ENCODE measurements at places on chromosomes 2 and 18. TPM values are rescaled to one million over a fixed set of nuclear protein-coding genes. Genes with fewer than 3 reads are reported as not detected.

Gene CRYBA2
- polyA plus RNA-seq, result not detected

Gene GPR39
- 0.20 TPM for polyA plus RNA-seq

Gene IL18RAP
- 0.45 TPM for polyA plus RNA-seq

Gene CD8B2
- polyA plus RNA-seq, result 0.12 TPM

Gene SPC25
- 21.3 TPM for polyA plus RNA-seq

Gene PELI1
- 17.9 TPM for polyA plus RNA-seq

Gene COLEC12
- 49.8 TPM for polyA plus RNA-seq

Gene PHLPP1
- 8.4 TPM for polyA plus RNA-seq

Gene KIF3C
- polyA plus RNA-seq, result 7.4 TPM

Gene PCARE
- polyA plus RNA-seq, result 0.06 TPM

Gene KIF5C
- polyA plus RNA-seq, result 1.5 TPM

Gene CYTIP
- polyA plus RNA-seq, result 0.47 TPM

GRCh38 chr2:146414456-146414855 lies 1430.4 kb upstream of the ACVR2A start:
- DNase-seq, result no peak

DNA sequence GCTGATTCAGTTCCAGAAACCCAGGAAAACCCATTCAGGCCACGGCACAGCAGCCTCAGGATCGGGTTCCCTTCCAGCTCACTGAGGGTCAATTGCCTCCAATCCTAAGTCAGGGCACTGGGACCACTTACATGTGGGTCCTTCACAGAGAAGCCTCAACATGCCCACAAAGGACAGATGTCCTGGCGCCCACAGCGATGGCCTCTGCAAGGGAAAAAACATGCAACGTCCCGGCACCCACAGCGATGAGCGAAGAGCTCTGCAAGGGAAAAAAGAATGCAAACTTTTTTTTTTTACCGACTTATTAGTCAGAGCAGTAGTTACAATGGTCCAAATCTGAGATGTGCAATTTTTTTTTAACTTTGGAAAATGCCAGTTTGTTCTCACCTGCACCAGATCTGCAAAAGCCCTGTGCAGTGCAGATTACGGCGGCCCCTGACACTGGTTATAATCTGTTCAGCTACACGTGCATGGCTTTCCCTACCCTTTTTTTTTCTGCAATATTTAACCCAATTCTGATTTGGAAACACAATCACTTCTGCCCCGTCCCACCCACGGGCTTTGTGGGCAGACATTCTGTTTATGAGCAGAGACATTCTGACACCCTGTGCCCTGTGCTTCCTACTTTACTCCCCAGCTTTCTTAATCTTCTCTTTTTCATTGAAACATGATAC lies 159.3 kb upstream of the SALL3 start:
- no peak for DNase-seq

DNA sequence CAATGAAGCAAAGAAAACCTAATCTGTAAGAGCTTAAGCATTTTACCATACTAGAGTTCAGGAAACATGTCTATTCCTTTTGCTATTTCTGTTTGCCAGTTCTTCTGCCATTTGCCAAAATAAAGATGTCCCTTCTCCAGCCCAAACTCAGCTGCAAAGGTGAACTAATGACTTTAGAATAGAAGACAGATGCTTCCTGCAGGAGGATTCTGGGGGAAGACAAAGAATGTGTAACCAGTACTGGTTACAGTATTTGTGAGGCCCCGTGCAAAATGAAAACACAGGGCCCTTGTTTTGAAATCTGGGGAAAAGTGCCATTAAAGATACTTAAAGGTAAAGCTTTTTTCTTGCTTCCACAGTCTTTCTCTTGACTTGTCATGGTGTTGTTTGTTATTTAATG lies 34.3 kb upstream of the MTX2 start:
- DNase-seq, result no peak

DNA sequence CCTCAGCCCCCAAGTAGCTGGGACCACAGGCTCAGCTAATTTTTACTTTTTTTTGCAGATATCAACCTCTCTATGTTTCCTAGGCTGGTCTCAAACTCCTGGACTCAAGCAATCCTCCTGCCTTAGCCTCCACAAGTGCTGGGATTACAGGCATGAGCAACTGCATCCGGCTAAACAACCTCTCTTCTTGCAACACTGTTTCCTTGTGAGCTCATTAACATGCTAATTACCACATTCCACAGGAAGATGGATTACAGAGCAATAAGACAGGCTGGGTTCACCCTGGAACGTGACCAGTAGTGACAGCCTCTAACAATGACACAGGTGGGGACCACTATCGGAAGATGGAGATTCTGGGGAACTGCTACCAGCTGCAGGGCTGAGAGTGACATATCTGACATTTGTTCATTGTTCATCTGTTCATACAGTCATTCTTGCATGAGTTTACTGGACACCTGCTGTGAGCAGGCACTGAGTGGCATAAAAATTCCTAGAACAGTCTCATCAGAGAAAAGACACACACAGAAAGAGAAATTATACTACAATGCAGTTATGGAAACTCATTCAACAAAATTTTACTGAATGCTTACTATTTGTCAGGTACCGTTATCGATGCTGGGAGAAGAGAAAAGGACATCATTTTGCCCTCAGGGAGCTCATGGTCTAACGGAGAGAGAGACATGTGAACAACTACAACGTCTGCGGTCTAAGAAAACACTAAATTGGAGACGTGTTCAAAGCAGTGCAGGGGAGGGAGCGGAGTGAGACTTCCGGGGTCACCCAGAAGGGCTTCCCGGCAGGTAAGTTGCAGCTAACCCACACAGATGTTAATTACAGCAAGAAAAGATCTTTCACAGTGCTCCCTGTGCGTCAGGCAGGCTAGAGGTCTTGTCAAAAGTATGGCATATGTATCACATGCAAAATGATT lies 37.6 kb downstream of the PROC start:
- DNase-seq, result no peak

GRCh38 chr2:69811591-69811990 lies 17.9 kb upstream of the GMCL1 start:
- DNase-seq, result no peak

- no peak for DNase-seq
Measured at GRCh38 chr2:120206022-120206581, 17.1 kb downstream of the TMEM185B start.

DNA sequence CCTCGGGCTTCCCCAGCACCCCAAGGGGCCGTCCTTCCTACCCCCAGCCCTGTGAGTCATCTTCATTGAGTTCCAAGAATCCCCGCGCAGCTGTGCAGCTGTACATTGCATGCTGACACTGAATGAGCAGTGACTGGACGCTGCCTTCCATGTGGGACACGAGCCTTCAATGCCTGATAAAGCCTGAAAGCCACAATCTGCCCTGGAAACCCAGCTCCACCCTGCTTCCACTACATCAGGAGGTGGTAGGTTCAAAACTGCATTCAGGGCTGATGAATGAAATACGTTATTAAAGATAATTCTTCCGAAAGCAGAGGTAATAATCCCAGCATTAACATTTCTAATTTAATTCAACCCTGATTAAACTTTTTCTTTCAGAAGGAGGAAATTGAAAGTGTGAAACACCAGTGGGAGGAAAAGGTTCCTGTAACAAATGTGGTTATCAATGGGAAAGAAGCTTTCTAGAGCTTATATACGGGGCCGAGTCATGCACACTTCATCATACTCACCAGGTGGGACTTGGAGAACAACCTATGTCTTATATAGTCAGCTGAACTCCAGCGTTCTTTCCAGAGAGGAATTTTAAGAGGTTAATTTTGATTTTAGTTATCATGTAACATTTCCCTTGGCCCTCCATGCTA lies 360.1 kb downstream of the LPIN1 start:
- peak; percentile 67 for DNase-seq

- no peak for DNase-seq
Measured at GRCh38 chr2:99857372-99857771, 285.0 kb downstream of the AFF3 start.

GRCh38 chr2:105177536-105178254 lies 63.8 kb upstream of the GPR45 start:
- DNase-seq, result no peak

DNA sequence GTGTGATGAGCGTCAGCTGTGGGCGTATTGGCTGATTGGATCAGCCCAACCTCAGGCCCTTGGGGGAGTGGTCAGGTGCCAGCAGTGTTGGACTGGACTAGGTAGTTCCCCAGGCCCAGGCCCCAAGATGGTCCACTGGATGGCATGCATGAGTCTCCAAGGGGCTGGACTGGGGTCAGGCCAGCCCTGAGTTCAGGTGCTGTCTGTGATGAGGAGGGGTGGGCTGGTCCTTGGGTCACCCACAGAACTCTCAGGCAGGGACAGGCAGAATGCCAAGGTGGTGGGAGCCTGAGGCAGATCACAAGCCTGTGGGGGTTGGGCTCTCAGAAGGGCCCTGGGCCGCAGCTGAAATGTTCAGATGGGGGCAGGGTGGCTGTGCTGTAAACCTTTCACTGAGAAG lies 59.5 kb upstream of the THUMPD2 start:
- no peak for DNase-seq

DNA sequence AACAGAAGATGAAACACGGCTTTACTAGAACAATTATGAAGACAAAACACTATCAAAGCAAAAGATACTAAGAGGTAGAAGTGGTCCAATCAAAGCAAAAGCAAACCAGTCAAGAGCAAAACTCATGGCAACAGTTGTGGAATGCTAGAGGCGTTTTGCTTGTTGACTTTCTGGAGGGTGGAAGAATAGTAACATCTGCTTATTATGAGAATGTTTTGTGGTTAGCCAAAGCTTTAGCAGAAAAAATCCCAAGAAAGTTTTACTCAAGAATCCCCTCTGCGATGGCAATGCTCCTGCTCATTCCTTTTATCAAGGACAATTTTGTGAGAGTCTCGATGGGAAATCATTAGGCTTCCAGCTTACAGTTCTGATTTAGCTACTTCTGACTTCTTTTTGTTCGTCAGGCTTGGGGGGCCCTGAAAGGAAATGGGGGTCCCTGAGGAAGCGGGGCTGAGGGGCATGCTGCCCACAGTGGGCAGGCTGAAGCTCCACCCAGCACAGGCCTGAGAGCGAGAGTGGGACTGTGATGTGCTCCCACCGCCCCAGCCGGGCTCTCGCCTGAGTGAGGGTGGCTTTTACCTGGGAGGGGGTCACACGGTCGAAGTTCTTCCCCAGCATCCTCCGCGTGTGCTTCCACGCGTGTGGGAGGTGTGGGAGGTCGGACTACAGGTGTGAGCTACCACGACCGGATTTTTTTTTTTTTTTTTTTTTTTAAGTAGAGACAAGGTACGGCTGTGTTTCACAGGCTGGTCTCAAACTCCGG lies 49.0 kb upstream of the MC4R start:
- DNase-seq, result no peak

- no peak for DNase-seq
Measured at GRCh38 chr2:75503048-75503607, 57.6 kb downstream of the EVA1A start.

DNA sequence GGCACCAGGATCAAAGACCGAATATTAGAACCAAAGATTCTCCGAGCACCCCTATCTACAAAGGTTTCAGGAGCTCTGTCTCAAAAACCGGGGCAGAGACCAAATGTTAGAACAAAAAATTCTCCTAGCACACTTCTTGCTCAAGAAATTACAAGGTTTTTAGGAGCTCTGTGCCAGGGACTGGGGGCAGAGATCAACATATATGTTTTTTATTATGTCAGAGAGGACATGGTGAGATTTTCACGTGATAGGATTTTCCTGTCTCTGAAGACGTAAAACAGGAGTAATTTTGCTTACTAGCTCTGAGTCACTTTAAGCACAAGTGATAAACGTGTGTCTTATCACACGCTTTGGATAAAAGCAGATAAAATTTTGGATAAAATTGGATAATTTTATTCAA lies 34.8 kb upstream of the ODC1 start:
- DNase-seq, result no peak

GRCh38 chr18:44654573-44654972 lies 26.1 kb upstream of the SETBP1 start:
- DNase-seq, result peak; percentile 59

DNA sequence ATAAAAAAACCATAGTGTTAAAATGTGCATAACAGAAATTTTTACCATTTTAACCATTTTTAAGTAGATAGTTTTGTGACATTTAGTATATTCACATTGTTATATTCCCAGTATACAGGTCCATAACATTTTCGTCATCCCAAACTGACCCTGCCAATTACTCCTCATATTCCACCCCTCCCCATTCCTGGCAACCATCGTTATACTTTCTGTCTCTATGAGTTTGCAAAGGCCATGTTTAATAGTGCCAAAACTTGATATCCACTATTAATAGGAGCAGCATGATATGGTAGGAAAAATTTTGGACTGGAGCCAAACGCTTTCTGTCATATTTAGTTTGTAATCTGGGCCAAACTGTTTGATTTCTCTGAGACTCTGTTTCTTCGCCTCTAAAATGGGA lies 30.9 kb downstream of the PLCL1 start:
- no peak for DNase-seq

DNA sequence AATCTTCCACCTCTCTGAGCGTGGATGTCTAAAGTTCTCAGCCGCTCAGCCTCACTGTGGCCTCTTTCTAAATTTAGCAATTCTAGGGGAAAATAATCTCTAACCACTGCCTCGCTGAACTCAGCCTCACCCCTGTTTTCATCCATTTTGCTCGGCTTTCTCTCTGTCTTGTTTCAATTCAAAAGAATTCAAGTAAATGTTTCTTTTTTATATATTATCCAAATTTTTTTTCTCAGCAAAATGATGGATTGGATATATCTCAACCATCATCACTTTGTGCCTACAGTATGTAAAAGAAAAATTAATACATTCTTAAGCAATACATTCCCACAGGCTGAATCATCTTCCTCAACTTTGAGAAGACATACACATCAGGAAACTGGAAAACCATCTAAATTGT lies 24.0 kb upstream of the GALNT5 start:
- DNase-seq, result no peak

DNA sequence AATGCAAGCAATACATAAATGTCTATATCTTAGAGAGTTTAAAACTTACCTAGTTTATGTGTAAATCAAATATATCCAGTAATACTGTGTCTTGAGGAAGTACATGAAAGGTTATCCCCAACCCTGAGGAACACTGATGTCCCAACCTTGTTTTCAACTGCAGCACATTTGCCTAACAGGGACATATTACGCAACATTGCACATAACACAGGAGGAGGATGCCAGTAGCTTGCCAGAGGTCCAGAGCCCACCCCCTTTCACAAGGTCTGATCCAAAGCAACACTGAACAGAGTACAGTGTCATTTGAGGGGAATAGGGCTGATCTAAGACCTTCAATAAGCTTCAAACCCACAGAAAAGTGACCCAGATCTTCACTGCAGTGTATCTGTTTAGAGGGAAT lies 678.5 kb downstream of the ARHGAP15 start:
- no peak for DNase-seq

DNA sequence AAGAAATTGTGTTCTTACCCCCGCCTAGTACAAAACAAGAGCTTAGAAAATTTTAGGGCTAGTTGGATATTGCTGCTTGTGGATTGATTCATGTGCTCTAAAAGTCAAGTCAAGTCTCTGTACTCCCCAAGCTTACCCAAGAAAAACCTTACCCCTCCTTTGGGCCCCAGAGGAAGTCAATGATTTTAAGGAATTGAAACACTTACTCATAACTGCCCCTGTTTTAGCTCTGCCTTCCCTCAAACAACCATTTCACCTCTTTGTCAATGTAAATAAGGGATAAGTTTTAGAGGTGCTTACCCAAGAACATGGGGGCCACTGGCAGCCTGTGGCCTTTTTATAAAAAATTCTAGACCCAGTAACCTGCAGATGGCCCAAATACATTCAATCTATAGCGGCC lies 136.6 kb upstream of the RMP24 start:
- no peak for DNase-seq

Data from muscle of back (tissue), 13 donors.